ENCODE measurements at places on chromosomes 3 and 15.

- DNase-seq, result no peak
Observed at GRCh38 chr3:142394921-142395622, 52.8 kb downstream of the XRN1 start.

DNA sequence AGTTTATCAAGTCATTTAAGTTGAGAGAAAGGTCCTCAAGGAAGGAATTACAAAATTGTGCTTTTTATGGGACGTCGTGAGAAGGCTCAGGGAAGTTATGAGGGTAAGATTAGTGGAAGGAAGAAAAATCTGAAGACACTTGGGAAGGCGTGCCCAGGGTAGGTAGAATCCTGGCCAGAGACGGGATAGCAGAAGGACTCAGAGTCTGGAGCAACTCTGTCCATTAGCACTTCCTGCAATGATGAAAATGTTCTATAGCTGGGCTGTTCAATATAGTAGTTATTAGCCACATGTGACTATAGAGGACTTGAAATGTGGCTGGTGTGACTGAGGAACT is 271.0 kb upstream of the ZPLD1 start:
- no peak for DNase-seq

- no peak for DNase-seq
Observed at GRCh38 chr3:117549716-117550115, 840.1 kb downstream of the TUSC7 start.

- peak; percentile 100 for DNase-seq
Observed at GRCh38 chr3:36993326-36994283, at the start of gene MLH1. Gene MLH1, plus strand, starts transcription at chr3:36993518. Its CDS starts 30 bp downstream, at chr3:36993548.

DNA sequence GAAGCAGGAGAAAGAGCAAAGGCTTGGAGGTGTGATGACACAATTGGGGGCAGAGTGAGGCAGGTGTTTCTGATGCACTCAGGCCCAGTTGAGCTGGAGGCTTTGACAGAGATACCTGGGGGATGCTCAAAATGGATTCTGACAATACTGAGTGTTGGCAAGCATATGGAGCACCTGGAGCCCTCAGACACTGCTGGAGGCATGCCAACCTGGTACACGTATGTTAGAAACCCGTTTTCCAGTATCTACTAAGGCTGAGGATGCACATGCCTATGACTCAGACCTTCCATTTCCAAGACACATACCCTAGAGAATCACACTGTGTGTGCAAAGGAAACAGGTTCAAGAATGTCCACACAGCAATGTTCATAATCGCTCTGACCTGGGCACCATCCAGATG is 58.7 kb downstream of the WNT7A start:
- DNase-seq, result no peak

DNA sequence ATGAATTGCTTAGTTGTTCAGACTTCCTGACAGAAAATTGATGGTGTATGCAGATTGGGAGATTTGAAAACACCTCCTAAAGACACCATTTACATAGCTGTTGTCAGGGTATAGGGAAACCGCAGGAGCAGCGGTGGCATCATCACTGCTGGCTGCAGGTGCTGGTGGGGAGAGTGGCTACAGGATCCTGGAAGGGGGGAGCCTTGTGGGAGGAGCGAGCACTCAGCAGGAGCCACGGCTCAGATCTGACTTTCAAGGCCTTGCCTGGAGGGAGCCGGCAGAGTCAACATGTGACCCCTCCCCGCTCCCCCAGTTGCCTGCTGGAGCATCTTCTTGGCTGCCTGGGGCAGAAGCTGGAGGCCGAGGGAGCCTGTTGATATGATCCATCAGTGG is 26.1 kb downstream of the EDEM1 start:
- no peak for DNase-seq

- DNase-seq, result no peak
Observed at GRCh38 chr3:113507501-113508067, 7.4 kb downstream of the SPICE1 start.

DNA sequence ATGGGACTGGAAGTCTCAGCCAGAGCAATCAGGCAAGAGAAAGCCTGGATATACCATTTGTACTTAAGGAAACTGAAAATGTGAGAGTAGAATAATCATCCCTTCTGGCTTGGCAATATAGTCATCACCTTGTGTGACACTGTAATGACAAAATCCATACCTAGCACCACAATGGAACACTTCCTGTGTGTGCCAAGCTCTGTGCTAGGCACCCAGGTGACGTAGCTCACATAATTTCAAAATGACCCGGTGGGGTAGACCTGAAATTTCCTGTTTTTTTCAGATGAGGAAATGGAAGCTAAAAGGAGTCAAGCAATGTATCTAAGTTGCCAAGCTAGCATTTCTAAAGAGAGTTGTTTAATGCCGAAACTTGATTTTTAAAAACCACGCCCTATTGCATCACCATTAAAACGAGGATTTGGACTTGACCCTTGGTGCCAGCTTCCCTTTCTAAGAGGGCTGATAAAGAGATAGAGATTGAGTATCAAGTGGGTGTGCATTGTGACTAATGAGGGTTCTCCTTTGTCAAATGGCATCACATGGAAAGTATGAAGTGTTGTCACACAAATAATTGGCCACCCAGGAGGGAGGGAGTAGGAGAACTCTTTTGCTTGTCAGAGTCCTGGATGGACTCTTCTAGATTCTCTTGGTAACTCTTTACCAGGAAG is 141.3 kb upstream of the PDZRN3 start:
- no peak for DNase-seq

- no peak for DNase-seq
Observed at GRCh38 chr3:128205558-128206145, 52.4 kb downstream of the EEFSEC start.

GRCh38 chr3:141384157-141384556 is 15.9 kb downstream of the ZBTB38 start:
- no peak for DNase-seq

DNA sequence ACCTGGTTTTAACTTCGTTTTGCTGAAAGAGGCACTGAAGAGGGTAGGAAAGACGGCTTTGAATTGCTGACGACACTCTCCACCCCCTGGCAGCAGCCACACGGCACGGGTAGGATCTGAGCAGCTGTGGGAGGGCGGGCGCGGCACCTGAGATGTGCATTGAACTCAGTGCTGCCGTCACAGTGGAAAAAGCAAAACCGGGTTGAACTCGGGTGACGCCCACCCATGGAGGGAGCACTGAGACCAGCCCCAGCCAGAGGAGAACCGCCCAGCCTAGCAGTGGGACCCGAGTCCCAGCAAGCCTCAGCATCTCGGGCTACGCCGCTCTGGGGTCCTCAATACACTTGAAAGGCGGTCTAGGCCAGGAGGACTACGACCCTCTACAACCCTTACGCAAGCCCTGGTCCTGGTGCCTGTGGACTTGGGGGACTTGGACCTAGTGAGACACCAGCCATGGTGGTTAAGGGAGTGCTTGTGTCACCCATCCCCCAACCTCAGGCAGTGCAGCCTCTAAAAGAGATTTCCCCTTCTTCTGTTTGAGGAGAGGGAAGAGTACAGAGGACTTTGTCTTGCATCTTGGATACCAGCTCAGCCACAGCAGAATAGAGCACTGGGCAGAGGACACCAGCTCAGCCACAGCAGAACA is 50.0 kb upstream of the RPL35A start:
- DNase-seq, result no peak

DNA sequence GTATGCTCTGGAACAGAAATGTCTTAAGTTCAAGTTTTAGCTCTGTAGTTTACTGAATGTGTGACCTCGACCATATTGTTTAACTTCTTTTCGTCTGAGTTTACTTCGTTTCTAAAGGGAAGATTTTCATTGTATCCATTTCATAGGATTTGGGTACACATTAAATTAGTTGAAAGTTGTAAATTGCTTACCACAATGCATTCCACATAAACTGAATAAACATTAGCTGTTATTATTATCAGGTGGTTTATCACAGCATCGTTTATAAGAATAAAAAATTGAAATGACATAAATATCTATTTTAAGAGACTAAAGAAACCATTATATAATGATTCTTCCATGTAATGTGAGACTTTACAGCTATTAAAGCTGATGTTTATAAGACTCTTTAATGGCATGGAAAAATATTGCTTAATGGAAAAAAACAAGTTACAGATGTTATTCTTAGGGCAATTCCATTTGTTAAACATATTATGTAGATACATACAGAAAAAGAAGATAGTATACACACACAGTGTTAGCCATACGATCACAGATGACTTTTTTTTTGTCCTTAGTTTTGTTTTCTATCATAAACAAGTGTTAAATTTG is 342.3 kb upstream of the SGO1 start:
- no peak for DNase-seq

DNA sequence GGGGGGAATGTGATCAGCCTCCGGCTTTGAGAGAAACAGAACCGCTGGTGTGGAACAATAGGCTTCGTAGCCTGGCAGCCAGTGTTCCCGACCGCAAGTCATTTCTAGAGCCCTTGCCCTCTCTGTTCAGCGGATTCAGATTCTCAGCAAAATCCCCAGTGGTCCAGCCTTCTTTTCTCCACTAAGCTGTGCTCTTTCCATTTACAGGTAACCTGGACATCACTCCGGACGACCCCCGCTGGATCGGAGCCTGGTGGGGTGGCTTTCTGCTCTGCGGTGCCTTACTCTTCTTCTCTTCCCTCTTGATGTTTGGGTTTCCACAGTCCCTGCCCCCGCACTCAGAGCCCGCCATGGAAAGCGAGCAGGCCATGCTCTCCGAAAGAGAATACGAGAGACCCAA is 250.6 kb downstream of the SLCO3A1 start:
- DNase-seq, result no peak

DNA sequence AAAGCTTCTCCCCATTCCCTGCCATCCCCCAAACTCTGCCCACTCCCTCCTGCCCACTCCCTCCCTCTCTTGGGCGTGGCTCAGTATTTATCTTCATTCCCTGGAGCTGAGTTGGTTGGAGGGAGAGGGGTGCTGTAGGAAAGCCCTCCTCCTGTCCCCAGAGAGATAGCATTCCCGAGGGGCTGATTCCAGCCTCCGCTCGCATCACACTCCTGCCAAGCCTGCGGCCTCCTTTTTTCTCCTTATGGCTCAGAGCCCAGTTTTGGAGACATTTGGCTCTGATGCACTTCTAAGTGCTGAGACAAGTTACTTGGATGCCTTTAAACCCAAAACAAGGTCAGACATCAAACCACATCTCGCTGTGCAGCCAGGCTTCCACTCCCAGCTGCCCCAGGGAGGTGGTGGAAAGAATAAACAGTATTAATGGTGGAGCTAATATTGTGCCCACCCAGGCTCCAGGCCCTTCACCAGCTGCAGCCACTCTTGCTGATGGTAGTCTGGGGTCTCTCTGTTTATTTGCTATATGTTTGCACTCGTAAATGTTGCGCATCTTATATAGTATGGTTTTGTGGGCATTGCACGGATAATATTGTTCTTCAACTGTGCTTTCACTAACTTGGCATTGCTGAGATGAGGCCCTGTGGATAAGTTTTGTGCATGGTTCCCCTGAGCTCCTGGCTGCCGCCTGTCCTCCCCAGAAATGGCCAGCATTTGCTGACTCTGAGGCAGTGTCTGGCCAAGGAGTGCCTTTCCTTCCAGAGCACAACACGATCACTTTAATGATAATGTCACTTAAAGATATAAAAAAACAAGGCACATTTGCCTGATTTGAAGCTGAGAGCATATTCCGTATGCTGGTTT is 157.2 kb downstream of the LRRC28 start:
- peak; percentile 29 for DNase-seq

Measured in HT1080 (cell line).